ENCODE measurements at places on chromosomes 2 and 18.

GRCh38 chr2:24754985-24755705 lies 38.0 kb downstream of the PTRHD1 start:
- DNase-seq = no peak

GRCh38 chr2:74201196-74201595 lies 2.8 kb downstream of the MTHFD2 start:
- no peak for DNase-seq

DNA sequence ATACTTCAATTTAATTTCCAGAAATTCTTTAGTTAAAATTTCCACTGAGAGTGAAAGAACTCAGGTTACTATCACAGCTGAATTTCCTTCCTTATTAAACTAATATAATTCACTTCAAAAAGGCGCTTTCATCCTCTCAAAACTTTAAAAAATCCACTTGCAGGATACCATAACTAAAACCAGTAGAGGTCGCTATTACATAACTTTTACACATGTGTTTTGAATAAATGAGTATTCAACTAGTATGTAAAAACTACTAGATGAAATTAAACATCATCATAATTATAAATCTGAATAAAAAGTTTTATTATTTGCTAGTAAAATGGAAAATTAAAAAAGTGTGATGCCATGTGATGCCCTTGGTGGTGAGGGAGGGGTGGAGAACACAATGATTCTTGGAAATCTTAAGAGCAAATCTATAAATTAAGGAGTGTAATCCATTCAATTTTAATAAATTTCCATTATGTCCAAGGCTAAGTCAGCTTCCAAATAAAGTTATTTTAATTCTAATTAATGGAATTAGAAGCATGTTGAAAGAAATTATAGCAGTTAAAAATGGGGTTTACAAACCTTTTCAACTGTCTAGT lies 61.4 kb downstream of the SOS1 start:
- peak; percentile 7 for DNase-seq

GRCh38 chr2:240795916-240796510 lies 24.0 kb downstream of the KIF1A start:
- no peak for DNase-seq

DNA sequence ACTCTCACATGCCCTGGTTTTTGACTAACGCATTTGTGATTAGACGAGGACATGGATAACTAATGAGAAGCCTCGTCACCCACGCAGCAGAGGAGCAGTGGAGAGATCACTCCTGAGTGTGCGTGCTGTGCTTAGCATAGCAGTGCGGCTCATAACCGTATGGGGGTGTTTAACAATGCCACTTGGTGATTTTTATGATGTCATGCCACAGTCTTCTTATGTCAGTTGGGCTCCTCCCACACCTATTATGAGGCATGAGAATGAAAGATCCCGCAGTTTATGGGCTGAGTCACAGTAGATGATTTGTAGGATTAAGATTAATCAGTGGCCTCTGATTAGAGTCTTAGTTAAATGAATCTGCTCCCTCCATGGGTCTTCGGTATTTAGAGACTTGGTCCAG lies 2.5 kb upstream of the SMIM21 start:
- DNase-seq = no peak

GRCh38 chr2:102022884-102023539 lies 31.3 kb downstream of the IL1R2 start:
- DNase-seq = no peak

DNA sequence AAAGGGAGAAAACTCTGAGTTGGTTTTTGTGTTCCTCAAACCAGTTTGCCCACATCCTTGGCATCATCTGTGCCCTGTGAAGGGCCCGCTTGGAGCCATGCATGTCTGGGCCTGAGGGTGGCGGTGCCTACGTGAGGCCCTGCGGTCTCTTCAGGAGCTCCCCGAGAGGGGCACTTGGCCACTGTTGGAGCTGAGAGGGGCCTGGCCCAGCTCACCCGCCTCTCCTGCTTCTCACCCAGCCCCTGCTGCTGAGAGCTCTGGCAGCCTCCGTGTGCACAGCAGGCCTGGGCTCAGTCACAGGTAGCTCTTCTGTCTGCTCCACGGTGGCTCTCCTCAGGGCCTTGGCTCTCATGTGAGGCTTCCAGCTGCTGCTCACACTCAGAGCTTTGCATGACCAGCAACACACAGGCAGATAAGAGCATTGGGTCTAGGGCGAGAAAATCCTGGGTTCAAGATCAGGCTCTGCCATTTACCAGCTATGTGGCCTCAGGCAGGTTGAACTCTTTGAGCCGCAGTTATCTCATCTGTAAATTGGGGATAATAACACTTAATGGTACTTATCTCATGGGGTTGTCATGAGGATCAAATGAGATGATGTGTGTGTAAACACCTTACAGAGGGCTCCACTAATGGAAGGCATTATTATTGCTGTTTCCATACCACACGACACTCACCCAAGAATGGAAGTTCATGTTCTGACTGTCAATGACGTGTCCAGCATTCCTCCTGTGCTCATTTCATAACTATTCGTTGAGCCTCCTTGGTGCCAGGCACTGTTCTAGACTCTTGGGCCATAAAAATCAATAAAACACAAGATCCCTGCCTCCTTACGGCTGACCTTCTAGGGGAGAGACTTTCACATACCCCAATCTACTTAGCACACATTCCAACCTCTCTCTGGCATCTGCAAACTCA lies 41.6 kb upstream of the PLB1 start:
- DNase-seq = no peak

DNA sequence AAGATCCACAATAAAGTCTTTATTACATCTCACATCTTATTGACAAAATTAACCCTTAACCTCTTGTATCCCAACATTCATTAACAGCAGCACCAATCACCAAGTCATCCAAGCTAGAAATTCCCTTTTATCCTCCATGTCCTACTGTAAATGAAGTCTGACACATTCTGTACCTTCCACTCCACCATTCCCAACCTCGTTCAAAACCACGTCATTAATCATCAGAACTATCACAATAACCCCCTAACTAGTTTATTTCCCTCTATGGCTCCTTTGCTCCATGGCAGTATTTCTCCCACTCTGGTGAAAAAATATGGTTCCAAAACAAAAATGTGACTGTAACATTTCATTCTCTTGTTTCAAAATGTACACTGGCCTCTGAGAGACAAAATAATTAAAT lies 1626.2 kb downstream of the LRP1B start:
- no peak for DNase-seq

GRCh38 chr2:214126135-214126534 lies 284.7 kb upstream of the VWC2L start:
- DNase-seq = no peak

DNA sequence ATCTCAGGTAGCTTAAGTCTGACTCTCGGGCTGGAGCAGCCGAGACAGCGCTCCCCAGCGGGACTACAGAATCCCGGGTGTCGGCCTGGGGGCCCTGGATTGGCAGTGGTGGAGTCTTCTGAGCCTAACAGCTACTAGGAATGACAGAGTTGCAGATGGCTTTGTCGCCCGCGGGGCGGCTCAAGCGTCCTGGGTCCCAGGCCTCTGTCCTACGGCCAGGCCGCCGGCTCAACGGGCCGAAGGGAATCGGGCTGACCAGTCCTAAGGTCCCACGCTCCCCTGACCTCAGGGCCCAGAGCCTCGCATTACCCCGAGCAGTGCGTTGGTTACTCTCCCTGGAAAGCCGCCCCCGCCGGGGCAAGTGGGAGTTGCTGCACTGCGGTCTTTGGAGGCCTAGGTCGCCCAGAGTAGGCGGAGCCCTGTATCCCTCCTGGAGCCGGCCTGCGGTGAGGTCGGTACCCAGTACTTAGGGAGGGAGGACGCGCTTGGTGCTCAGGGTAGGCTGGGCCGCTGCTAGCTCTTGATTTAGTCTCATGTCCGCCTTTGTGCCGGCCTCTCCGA lies 8.8 kb downstream of the SIX2 start:
- DNase-seq = no peak

DNA sequence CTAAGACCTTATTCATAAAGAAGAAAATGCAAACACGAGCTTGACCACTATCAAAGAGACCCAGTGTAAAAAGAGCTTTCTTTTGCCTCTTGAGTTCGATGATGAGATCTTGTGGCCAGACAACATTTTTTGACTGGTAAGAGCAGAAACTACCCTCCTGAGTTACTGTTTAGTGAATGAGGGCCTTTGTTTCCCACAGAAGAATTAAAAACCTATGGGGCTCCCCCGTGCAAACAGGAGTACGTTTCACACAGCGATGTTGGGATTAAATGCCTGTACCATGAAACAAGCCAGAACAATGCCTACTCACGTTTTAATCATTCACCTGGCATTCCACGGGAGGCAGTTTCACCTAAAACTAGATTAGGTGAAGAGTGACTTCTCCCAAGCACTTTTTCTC lies 36.0 kb downstream of the MYCN start:
- DNase-seq = no peak

GRCh38 chr18:53862921-53863320 lies 361.5 kb downstream of the MBD2 start:
- no peak for DNase-seq

DNA sequence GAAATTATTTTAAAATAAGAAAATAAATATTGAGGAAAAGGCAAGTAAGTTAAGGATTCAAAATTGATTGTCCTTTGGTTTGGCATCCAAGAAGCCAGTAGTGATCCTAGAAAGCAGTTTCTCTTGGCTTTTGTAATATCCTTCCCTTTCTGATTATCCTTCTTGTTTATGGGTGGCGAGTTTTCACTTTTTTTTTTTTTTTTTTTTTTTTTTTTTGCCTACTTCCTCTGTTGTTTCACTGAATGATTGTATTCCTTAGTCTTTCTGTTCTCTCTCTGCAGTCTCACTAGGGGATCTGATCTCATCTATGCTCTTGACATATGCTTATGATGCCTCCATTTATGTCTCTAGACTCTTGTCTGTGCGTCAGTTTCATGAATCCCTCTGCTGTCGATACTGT lies 4.2 kb downstream of the NAPG start:
- DNase-seq = no peak

DNA sequence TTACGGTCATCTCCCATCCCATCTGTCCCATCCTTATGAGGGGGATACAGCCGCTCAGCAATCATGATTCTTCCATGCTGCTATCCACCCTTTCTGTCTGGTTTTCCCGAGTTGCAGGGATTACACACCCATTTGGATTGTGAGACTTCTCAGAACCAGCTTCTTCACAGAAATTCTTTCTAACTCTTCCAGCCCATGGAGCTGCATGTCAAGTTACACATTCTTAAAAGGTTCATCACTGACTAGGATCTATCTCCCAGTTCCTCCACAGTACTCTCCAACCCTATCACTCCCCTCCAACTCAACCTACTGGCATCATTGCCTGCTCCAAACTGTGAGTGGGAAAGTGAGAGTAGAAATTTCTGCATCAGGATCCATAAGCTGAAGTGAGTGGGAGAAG lies 558.2 kb upstream of the TNP1 start:
- DNase-seq = no peak

DNA sequence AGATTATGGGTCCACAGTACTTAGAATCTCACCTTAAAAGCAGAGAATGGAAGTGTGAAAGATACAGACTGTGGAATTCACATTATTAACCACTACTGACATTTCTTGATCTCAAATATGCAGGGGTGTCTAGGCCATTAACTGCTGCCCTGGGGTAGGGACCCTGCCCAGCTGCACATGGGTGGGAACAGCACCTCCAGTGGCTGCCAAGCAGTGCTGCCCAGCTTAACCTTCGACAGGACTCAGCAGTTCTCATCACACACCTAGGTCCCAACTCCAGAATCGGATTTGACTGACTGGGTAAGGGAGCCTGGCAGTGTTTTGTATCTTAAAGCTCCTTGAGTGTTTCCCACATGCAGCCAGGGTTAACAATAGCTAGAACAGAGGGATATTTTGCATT lies 14.9 kb downstream of the ERFE start:
- no peak for DNase-seq

GRCh38 chr2:226478109-226478809 lies 321.4 kb downstream of the IRS1 start:
- DNase-seq = peak; percentile 57

DNA sequence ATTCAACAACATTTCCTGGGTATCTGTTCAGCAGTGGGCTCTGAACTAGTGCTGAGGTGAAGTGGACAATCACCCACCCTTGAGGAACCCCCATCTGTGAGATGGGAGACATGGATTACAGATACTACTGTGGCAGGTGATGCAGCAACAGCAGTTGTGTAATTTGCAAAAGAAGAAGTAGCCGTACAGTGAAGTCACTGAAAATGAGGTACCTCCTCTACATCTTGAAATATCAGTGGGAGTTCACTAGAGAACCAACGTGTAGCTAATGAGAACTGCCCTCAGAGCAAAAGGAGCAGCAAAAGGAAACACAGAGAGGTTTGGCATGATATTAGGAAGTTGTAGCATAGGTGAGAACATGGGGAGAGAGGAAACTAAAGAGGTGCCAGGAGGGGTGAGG lies 41.3 kb downstream of the VSNL1 start:
- DNase-seq = no peak

- no peak for DNase-seq
Measured at GRCh38 chr2:38433607-38433975, 56.5 kb upstream of the ATL2 start.

DNA sequence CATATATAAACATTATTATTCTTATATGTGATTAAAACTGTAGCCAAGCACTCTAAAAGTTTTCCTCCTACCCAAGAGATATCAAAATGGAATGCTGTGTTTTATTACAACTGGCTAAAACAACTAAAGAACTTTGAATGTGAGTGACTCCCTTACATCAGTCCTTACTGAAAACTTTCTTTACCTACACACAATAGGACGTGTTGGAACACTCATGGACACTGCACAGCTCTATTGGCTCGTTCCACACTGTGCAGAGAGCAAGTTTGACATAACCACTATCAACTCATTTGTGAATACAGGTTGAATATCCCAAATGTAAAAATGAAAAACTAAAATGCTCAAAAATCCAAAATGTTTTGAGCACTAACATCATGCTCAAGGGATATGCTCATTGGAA lies 650.6 kb downstream of the SLC4A3 start:
- no peak for DNase-seq
